ENCODE measurements at places on chromosomes 1 and 21.

DNA sequence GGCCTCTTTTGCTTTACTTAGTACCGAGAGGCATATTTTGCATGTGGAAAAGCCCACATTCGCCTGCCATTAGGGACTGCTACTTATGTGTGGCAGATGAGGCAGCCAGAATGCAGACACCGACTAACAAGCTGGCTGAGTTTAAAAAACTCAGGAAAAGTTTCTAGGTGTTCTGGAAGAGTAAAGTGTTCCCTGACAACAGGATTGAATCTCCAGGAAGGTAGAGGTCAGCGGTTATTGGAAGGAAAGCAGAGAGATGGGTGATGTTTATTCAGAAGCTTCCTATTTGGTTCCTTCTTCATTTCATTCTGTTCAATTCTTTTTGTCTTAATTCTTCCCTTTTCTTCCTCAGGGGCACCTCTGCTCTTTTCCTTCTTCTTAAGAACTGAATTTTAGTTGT is 206.9 kb upstream of the SNX7 start:
- DNase-seq, result no peak

GRCh38 chr1:63074321-63074720 is 248.0 kb upstream of the FOXD3 start:
- DNase-seq, result no peak

DNA sequence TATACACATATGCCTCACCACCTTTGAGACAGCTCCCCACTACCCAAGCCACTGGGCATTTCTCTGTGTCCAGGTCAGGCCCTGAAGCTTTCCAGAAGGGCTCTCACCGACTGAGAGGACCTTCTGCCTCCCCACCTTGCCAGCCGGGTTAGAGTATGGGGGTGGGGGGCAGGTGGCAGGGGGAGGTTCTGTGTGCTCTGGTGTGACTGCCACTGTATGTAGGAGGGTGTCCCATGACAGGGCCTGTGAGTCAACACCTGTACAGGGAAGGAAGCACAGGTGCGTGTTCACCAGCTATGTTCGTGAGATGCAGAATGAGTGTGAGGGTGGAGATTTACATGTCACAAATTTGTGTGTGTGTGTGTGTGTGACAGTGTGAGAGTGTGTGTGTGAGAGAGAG is 7.0 kb downstream of the AHDC1 start:
- DNase-seq, result no peak

- DNase-seq, result no peak
Measured at GRCh38 chr1:202268817-202269216, 72.9 kb downstream of the UBE2T start.

DNA sequence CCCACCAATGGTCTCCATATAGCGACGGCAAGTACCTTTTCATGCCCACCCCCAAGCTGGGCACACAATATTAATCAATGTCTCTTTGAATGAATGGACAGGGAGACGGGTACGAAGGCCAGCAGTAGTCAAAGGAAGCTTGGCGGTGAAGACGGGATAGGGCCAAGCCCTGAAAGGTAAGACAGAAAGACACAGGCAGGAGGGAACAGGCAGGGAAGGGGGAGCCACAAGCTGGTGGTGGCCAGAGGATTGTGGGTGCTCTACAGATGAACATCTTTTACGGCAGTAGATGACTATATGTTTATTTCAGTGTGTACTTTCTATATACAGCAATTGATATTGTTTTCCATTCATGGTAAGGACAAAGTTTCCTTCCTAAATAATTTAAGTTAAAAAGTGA is 16.3 kb downstream of the CAPZB start:
- DNase-seq, result no peak

DNA sequence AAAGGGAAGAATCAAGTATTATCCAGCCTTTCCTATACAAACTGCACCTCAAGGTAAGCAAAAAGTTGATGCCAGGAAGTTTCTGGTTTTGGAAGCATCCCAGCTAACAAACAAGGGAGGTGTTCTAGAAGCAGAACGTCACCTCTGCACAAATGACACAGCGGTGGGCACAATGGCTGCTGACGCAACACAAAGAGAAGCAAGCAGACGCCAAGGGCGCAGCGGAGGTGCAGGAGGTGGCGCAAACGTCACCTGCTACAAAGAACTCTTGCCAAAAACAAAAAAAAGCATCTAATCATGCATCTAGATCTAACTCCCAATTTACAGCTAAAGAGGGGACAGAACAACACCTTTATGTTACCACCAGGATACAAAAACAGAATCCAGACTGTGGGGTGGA is 88.5 kb downstream of the NPHP4 start:
- DNase-seq, result no peak

GRCh38 chr1:243254233-243254926 is 701 bp downstream of the CEP170 start:
- no peak for DNase-seq

DNA sequence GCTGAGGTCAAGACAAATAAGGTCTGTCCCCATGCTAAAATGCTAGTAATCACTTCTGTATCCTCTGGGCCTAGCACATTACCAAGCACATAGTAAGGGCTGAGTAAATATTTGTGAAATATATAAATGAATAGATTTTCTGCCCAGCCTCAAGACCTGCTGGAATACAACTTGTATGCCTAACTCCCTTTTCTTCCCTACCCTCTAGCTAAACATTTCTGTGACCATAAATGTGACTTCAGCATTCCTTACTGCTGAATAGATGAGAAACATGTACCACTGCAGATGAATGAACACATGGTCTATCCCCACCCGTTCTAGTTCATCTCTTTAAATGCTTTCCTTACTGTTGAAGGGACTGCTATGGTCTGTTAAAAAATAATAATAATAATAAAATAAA is 209.0 kb upstream of the HOOK1 start:
- no peak for DNase-seq

- no peak for DNase-seq
Measured at GRCh38 chr1:154445040-154445472, 39.9 kb downstream of the IL6R start.

DNA sequence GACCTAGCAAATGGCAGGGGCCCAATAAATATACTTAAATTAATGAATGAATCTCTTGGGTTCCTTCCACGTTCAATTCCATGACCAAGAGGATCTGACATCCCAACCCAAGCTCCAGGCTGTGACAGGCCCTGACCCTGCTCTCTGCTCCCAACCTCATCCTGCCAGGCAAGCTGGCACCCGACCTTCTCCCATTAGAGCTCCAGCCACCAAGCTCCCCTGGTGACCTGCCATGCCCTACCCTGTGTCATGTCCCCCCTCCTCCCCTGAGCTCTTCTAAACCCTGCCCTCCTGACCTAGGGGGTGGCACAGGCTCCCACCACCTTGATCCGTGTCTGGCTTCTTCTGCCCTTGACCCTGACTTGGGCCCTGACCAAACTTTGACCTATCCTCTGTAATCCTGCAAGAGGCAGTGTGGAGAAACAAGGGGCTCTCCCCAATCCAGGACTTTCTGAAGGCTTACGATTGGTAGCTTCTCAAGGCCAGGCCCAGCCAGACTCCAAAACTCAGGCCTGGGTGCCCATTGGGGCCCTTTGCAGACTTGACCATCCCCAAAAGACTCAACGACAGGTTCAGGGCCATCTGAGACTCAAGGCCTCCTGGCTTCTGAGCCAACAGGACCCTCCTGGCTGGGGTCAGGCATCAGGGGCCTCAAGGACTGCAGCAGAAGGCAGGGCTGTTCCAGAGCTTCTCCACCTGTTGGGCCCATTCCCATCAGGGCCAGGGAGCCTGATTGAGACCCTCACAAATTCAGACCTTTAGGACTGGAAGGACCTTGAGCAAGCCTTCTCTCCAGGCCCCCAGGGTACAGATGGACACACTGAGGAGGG is 249.0 kb downstream of the PTPRU start:
- no peak for DNase-seq

DNA sequence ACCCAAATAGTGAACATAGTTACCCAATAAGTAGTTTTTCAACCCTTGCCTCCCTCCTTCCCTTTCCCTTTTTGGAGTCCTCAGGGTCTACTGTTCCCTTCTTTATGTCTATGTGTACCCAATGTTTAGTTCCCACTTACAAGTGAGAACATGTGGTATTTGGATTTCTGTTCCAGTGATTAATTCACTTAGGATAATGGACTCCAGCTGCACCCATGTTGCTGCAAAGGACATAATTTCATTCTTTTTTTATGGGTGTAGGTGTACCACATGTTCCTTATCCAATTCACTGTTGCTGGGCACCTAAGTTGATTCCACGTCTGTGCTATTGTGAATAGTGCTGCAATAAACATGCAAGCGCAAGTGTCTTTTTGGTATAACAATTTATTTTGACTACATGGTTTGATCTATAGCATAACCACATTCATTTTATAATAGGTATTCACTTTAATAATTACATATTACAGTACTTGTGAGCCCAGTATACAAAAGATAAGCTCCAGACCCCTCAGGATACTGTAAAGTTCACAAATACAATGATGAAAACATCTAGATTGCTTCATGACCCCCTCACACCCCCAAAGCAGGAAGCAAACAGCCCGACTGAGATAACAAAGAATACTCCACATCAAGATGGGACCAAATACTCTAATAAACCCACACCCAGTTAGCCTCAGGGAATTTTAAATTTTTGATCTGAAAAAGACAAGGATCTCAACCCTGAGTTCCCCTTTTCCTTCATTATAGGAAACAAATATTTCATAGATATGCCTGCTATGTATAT is 45.3 kb downstream of the PUM1 start:
- no peak for DNase-seq

DNA sequence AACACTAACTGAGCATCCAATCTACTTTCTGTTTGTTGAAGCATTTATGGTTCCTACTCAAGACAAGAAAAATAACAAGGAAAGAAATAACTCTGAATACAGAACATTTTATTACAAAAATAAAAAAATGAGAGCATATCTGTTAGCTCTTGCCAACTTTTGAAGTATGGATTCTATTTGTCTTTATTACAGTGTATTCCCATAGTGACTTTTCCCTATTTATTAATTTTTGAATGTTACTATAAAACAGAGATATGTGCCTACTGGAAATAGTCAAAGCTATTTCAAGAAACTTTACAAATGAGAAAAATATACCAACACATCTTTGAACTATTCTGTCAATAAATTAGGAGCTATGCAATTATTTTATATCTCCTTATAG is 153.0 kb downstream of the HLX start:
- no peak for DNase-seq

DNA sequence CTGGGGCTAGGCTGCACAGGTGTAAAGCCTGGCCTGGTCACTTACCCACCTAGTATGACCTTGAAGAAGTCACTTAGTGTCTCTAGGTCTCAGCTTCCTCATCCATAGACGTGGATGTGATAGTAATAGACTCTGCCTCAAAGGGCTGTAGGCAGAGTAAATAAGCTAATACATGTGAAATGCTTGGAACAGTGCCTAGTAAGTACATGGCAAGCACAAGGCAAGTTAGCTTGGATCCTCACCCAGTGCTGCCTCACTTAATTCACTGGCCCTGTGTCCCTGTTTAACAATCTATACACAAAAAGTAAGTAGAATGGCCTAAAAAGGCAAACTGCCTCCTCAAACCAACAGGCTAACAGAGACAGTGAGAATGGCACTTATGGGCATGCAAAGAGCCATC is 167.8 kb downstream of the PIGK start:
- no peak for DNase-seq

- DNase-seq, result no peak
Measured at GRCh38 chr1:16172964-16173446, 17.1 kb upstream of the EPHA2 start.

DNA sequence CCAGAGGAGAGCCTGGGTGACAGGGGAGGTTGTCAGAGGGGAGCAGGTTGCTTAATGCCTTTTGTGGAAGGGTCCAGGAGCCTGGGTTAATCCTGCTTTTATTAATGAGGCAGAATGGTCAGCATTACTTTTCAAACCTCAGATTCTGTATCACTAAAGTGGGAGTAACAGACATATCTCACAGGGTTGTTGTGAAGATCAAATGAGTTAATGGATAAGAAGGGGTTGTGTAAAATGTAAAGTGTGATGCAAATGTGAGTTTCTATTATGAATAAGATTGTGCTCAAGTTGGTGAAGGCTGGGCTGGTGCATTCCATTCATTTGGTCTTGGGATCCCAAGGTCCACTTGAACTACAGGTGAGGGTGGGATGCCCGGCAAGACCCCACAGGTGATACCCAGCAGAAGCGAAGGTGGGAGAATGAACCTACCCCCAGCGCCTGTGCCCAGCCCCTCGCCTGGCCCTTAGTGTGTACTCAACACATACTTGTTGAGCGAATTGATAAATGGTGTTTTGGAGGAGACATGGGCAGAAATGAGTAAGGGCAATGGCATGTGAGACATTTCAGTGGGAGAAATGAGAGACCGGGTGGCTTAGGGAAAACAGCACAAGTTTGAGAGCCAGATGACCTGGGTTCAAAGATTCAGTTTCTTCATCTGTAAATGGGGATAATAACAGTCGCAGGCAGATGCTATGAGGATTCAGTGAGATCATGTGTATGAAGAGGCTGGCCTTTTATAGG is 6.2 kb downstream of the SLC26A9 start:
- DNase-seq, result no peak

GRCh38 chr1:15246960-15247614 is at the start of gene FHAD1:
Gene FHAD1, plus strand, starts transcription at chr1:15247223. Its CDS starts 4,562 bp downstream, at chr1:15251785.
- no peak for DNase-seq

DNA sequence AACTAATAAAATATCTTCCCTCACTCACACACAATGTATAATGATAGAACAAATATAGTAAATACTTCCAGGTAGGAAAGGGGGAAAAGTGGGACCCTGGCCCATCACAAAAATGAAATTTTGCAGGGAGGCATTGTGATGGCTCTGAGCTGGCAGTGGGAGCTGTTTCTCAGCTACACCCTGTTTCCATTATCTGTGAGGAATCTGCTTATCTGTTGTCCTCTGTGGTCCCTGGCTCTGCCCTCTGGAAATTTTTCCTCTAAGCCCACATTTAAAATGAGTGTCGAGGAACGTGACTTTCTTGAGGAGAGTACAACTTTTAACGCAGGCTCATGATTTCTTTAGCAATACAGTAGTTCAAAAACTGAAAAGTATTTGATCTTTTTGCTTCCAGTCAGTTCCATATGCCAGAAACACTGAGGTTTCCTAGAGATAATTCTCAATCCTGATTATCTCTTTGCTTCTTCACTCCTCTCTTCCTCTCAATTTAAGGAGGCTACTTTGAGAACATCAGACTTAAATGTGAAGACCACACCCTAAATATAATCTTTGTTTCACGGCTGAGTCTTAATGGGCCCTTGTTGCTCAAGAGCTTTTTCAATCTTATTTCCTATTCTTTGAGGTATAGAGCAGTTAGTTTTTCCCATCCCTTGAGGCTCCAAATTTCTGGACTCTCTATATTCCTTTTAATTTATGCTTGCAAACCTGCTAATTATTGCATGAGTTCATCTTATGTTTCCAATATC is 5.0 kb upstream of the EEIG2 start:
- DNase-seq, result no peak
